ENCODE measurements at places on chromosomes 7 and 10. TPM values are rescaled to one million over a fixed set of nuclear protein-coding genes. Genes with fewer than 3 reads are reported as not detected.

GRCh38 chr10:119541046-119541445, 1.5 kb downstream of the RGS10 start:
- no peaks in the 10 kb centered on the region for H3K27me3 ChIP-seq
- peak overlapping the region; percentile 2 for H3K27ac ChIP-seq
- H3K4me1 ChIP-seq: peaks cover 53% of the 10 kb centered on the region

DNA sequence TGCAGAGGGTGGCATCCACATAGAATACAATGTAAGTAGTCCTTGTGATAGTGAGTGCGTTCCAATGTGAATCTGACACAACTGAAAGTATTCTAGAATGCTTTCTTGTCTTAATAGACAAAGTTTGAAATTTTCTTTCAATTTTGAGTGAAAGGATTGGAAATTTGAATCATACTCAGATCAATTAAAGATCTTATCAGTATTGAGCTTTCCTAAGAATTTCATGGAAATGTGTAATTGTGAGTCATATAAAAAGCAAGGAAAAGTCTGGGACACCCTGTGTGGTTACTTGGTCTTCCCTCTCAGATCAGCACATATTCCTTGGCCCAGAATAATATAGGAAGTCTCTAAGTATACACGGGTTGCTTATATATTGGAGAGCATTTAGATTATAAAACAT, 99.1 kb downstream of the MBL2 start:
- no peaks in the 10 kb centered on the region for H3K4me1 ChIP-seq
- H3K4me3 ChIP-seq: no peak overlapping the region
- no peak overlapping the region for H3K27ac ChIP-seq

GRCh38 chr10:70445718-70446657, 4.5 kb upstream of the NODAL start:
- no peaks in the 10 kb centered on the region for H3K27me3 ChIP-seq
- no peak for DNase-seq
- H3K36me3 ChIP-seq: no peaks in the 10 kb centered on the region
- no peaks in the 10 kb centered on the region for H3K4me1 ChIP-seq
- no peak overlapping the region for H3K4me3 ChIP-seq

DNA sequence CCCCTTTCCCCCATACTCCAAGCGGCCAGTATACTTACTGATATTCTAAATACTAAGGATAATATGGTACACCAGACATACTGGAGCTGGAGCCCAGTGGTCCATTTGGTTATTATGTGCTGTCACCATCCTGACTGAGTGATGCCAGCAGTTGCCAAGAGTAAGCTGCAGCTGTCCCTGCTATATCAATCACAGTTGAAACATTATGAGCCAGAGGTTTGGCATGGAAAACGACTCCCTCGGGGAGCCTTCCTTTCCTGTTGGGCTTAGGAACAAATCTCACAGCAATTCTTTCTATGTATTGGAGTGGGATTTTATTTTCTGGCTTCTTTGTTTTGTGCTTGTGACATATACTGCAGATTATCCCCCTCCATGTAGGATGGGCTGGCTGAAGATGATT, 32.6 kb downstream of the STRIP2 start:
- H3K4me3 ChIP-seq: no peak overlapping the region
- no peaks in the 10 kb centered on the region for H3K36me3 ChIP-seq
- no peaks in the 10 kb centered on the region for H3K27me3 ChIP-seq

- no peak for DNase-seq
- no peaks in the 10 kb centered on the region for H3K4me1 ChIP-seq
- H3K4me3 ChIP-seq: no peak overlapping the region
- H3K27me3 ChIP-seq: no peaks in the 10 kb centered on the region
- H3K27ac ChIP-seq: no peak overlapping the region
Observed at GRCh38 chr10:19832699-19833098, 16.5 kb downstream of the PLXDC2 start.

- H3K4me1 ChIP-seq: no peaks in the 10 kb centered on the region
- H3K4me3 ChIP-seq: no peak overlapping the region
- H3K27me3 ChIP-seq: no peaks in the 10 kb centered on the region
- DNase-seq: no peak
- no peak overlapping the region for H3K27ac ChIP-seq
Observed at GRCh38 chr10:98646998-98647917, 200.5 kb upstream of the HPS1 start.

GRCh38 chr10:28734938-28735759, 57.8 kb downstream of the BAMBI start:
- no peak overlapping the region for H3K4me3 ChIP-seq
- no peak overlapping the region for H3K27ac ChIP-seq
- no peaks in the 10 kb centered on the region for H3K36me3 ChIP-seq
- H3K27me3 ChIP-seq: no peaks in the 10 kb centered on the region
- DNase-seq: no peak

DNA sequence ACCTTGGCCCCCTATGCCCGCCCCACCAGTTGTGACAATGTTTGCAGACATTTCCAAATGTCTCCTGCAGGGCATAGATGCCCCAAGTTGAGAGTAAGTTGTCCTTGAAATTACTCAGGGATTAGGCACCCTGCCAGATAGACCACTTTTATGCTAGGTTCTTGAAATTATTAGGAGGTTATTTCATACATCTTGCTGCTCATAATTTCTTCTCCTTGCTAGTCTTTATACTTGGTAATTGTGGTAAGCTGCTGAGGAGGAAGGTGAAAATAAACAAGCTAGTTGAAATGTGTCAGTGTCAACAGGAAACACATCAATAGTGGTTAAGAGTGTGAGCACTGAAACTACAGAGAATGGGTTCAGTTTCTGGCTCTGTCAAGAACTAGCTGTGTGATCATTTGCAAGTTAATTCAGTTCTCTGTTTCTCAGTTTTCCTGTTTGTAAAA, 63.7 kb upstream of the AOAH start:
- no peak for DNase-seq
- H3K27ac ChIP-seq: no peak overlapping the region
- H3K27me3 ChIP-seq: no peaks in the 10 kb centered on the region
- no peaks in the 10 kb centered on the region for H3K4me1 ChIP-seq
- H3K36me3 ChIP-seq: no peaks in the 10 kb centered on the region
- H3K4me3 ChIP-seq: no peak overlapping the region

GRCh38 chr10:43043773-43044447, 33.0 kb upstream of the RET start:
- no peaks in the 10 kb centered on the region for H3K4me1 ChIP-seq
- H3K27ac ChIP-seq: no peak overlapping the region
- no peak for DNase-seq
- no peaks in the 10 kb centered on the region for H3K27me3 ChIP-seq
- no peaks in the 10 kb centered on the region for H3K36me3 ChIP-seq

- H3K27ac ChIP-seq: no peak overlapping the region
- H3K27me3 ChIP-seq: no peaks in the 10 kb centered on the region
- no peaks in the 10 kb centered on the region for H3K36me3 ChIP-seq
- no peak for DNase-seq
- no peaks in the 10 kb centered on the region for H3K4me1 ChIP-seq
Observed at GRCh38 chr10:42933448-42934340, 143.2 kb upstream of the RET start.

- no peaks in the 10 kb centered on the region for H3K4me1 ChIP-seq
- no peaks in the 10 kb centered on the region for H3K27me3 ChIP-seq
- H3K4me3 ChIP-seq: no peak overlapping the region
- no peak for DNase-seq
Observed at GRCh38 chr10:7896297-7896696, 78.0 kb downstream of the TAF3 start.

DNA sequence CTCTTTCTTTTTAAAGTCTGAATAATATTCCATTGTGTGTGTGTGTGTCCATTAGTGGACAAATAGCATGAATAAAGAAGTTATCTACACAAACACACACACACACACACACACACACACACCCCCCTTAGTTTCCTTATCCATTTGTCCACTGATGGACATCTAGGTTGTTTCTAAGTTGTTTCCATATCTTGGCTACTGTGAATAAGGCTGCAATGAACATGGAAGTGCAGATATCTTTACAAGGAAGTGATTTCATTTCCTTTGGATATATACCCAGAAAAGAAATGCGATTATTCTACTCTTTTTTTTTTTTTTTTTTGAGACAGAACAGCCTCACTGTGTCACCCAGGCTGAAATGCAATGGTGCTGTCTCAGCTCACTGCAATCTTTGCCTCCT, 113.5 kb downstream of the MBL2 start:
- H3K36me3 ChIP-seq: no peaks in the 10 kb centered on the region
- no peaks in the 10 kb centered on the region for H3K4me1 ChIP-seq
- no peaks in the 10 kb centered on the region for H3K27me3 ChIP-seq
- H3K27ac ChIP-seq: no peak overlapping the region
- H3K4me3 ChIP-seq: no peak overlapping the region

DNA sequence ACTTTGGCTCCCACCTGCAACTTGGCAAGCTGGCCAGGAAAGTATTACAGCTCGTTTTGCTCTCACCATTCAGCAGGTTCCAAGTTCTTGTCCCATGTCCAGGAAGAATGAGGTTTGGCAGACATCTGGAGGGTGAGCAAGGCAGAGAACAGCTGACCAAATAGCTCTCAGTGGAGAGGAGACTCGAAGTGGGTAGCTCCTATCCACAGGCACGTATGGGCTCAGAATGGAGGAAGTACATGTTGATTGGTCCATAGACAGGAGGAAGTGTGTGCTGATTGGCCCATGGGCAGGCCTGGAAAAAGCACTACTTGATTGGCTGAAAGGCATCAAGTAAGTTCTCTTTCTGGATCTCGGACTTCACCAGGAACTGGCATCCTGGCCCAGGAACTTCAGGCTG, 3.0 kb upstream of the NCAPG2 start:
- no peak overlapping the region for H3K27ac ChIP-seq
- peak overlapping the region; percentile 34 for H3K4me3 ChIP-seq
- no peaks in the 10 kb centered on the region for H3K27me3 ChIP-seq
- peak; percentile 67 for DNase-seq

DNA sequence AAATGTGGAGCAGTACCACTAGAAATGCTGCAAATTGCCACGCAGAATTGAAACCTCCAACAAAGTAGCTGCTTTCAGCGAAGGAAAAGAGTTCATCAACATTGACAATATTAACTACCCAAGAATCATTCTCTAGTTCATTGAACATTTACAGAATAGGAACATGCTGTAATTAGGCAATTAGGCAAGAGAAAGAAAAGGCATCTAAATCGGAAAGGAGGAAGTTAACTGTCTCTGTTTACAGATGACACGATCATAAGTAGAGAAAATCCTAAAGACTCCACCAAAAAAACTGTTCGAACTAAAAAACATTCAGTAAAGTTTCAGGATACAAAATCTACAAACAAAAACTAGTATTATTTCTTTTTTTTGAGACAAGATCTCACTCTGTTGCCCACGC, 8.9 kb upstream of the PKD1L1 start:
- no peak overlapping the region for H3K27ac ChIP-seq
- H3K4me3 ChIP-seq: no peak overlapping the region
- no peaks in the 10 kb centered on the region for H3K27me3 ChIP-seq
- no peak for DNase-seq

GRCh38 chr7:35799846-35800717, 775 bp upstream of the SEPTIN7 start:
- peaks cover 28% of the 10 kb centered on the region for H3K4me1 ChIP-seq
- H3K4me3 ChIP-seq: peak overlapping the region; percentile 96
- peak; percentile 96 for DNase-seq
- H3K27ac ChIP-seq: peak overlapping the region; percentile 80
- 0 out of 2 replicates have a peak, but pooled peaks cover 5% of the 10 kb centered on the region for H3K36me3 ChIP-seq
- no peaks in the 10 kb centered on the region for H3K27me3 ChIP-seq

DNA sequence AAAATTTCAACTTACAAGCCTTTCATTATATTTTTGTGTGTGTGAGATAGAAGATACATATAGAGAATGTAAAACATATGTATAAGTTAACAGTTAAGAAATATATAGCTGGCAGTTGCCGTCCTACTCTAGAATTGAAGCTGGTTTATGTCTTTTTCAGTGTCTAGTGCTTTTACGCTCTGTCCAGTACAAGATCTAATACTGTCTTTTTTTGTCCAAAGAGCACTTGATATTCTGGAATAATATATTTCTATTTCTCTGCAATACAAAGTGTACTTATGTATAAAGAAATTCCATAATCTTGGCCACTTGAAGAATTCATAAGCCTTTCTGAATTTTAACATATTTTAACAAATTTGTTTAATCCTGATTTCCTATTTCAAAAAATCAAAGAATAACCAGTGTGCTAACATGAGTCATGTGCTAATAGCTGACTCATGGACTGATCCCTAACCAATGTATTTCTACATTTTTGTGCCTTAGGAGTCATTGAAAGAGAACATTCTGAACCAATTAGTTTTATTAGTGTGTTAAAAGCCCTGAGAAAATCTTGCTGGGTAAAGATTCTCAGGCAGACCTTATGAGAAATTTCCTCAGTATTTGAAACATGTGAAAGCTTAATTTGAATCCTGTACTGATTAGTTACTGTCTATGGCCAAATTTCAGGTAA, 73.2 kb upstream of the CCAR1 start:
- DNase-seq: no peak
- H3K36me3 ChIP-seq: no peaks in the 10 kb centered on the region
- H3K27ac ChIP-seq: no peak overlapping the region
- no peaks in the 10 kb centered on the region for H3K27me3 ChIP-seq
- no peak overlapping the region for H3K4me3 ChIP-seq

DNA sequence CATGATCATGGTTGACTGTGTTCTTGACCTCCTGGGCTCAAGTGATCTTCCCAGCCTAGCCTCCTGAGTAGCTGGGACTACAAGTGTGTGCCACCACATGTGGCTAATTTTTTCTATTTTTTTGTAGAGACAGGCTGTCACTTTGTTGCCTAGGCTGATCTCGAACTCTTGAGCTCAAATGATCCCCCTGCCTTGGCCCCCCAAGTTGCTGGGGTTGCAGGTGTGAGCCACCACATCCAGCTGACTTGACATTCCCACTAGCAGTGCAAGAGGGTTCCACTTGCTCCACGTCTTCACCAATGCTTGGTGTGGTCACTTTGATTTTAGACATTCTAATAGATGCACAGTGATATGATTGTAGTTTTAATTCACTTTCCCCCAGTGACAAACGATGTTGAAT, 25.1 kb downstream of the CYP26A1 start:
- H3K36me3 ChIP-seq: no peaks in the 10 kb centered on the region
- H3K4me3 ChIP-seq: no peak overlapping the region
- H3K27me3 ChIP-seq: no peaks in the 10 kb centered on the region
- no peak for DNase-seq

Gene SPDYE8
- total RNA-seq: not detected

Gene CC2D2B
- total RNA-seq: not detected

Gene PPP1R9A
- total RNA-seq: not detected

Gene LRIT1
- total RNA-seq: not detected

Gene NEUROG3
- not detected for total RNA-seq
